Fibroblast of skin of right biceps (primary cell): ENCODE measurements at places on chromosomes 6 and 20.

DNA sequence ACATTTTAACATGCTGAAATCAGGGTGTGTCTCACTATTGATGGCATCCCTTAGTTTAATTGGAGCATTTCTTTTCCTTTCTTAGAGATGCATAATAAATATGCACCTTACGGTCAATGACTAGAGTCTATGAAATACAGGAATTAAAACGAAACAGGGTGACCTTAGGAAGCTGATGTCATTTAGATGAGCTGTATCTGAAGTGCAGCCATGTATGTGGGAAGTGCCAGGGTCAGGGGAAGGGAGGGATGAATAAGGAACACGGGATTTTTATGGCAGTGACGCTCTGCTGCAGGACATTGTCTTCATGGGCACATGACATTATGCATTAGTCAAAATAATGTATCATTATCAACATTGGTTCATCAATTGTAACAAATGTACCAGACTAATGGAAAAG lies 84.0 kb downstream of the AGPAT4 start:
- DNase-seq, result no peak

DNA sequence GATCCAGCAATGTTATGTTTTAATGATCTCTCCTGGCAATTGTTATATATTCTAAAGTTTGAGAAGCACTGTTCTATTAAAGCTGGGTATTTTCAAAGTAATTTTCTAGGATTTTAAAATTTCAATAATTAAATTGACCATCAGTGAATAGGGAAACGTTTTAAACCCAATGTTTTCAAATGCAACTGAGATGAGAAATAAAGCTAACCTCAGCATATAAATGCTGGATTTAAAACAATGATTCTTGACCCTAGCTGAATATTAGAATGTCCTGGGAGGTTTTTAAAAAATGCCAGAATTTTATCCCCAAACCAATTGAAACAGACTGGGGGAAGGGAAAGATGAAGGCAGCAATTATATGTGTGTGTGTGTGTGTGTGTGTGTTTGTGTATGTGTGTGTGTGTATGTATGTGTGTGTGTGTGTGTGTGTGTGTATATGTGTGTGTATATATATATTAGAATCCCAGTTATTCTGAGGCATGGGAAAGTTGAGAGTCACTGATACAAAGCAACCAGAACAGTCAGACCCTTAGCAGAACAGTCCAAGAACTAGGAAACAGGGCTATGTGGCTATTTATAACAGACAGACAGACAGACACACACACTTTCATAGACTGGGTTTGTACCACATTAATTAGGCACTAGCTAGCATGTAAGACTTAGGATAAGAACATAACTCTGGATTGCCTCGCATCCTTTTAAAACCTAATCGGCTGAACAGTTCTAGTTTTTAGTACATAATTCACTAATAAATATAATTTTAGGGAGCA lies 107.8 kb downstream of the MAN1A1 start:
- DNase-seq, result no peak

DNA sequence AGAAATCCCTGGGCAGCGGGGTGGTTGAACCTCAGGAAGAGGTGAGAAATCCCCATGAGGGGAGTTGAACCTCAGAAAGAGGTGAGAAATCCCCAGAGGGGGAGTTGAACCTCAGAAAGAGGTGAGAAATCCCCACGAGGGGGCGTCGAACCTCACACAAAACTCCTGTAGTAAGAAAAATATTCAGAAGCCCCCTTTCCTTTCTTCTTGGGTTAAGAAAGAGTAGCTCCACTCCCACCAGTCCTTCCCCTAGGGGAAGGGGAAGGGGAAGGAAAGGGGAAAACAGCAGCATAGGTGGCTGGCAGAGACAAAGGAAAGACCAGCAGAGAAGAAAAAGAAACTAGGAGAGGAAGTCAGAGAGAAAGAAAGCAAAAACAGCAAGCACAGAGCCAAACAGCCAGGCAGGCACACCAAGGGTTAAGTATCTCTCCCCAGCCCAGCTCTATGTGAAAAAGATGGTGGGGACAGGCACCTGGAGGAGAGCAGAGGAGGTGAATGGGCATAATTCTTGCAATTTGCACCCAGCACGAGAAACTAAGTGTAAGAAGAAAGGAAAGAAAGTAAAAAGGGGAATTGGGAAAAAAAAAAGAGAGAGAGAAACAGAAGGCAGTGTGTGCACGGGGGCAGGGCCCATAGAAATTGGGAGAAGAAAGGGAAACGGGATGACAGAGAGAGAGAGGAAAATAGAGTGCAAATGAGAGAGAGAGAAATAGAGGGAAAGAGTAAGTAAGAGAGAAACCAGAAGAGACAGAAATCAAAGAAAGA lies 88.2 kb downstream of the PLG start:
- DNase-seq, result no peak

DNA sequence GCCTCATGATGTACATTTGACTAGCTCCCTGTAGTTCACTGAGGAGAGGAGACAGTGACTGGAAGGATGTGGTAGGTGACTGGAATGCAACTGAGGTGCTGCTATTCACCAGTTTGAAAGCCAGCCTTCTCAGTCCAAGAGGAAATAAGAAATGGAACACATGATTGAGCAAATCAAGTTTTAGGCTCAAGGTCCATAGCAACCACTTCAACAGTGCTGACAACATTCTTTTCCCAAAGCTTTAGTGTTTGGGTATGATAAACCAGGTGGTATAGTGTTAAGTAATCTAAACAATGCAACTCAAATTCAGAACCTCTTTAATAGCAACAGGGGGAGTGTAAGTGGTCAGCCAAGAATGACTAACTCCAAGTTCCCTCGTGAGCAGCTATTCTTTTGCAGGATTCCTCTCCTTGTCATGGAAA lies 9.2 kb downstream of the ZHX3 start:
- DNase-seq, result peak; percentile 75

GRCh38 chr6:52516269-52516668 lies 60.6 kb downstream of the TRAM2 start:
- DNase-seq, result no peak

GRCh38 chr20:43549416-43550065 lies 9.3 kb upstream of the SGK2 start:
- no peak for DNase-seq

- DNase-seq, result peak; percentile 10
Observed at GRCh38 chr20:33076662-33077372, 2.6 kb upstream of the BPIFB4 start.

DNA sequence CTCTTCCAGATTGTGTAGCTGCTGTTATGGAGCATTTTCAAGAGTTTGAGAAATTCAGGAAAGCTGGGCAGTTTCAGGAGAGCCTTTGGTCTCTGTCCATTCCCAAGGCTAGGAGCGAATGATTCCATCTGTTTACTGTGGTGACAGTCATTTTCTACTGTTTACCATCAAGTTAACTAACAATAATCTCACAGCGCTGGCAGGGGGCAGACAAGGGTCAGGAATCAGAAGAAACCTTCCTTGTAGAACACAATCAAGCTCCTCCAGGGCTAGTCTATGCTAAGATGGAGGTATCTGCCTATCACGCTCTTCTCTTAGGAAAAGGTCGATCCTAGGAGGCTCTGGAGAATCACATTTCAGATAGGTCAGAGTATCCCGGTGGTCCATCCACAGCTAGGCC lies 293.9 kb downstream of the KIF16B start:
- no peak for DNase-seq

GRCh38 chr6:53327017-53327395 lies 21.7 kb downstream of the ELOVL5 start:
- peak; percentile 42 for DNase-seq

DNA sequence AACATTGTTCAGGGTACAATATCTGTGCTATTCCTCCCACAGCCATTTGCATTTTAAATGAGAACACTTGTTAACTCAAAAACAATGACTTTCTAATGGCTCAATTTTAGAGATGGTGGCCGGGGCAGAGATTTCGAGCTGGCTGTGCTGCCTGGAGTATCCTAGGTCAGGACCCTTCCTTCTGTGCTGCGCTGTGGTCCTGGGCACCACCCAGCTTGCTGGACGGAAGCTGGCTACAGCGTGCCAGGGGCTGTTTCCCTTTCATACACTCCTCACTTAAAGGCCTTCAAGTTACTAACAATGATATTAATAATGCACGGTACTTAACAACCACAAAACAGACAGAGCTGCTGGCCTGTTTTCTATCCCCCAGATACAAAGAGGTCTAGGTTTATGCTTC lies 194.4 kb upstream of the CST7 start:
- no peak for DNase-seq

DNA sequence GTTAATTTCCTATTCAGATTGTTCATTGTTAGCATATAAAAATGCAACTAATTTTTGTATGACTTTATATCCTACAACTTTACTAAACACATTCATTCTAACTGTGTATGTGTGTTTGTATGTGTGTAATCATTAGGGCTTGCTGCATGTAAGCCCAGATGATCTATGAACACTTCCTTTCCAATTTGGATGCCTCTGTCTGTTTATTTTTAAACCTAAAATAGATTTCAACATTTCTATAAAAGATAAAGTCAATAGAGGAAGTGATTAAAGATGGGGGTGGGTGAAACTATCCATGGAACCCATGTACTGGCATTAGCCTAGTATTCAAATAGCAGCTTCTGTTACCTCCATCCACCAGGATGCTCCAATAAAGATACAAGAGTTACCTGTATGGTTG lies 15.7 kb upstream of the AKAP12 start:
- no peak for DNase-seq

GRCh38 chr6:15914553-15914952 lies 214.3 kb upstream of the MYLIP start:
- DNase-seq, result no peak

DNA sequence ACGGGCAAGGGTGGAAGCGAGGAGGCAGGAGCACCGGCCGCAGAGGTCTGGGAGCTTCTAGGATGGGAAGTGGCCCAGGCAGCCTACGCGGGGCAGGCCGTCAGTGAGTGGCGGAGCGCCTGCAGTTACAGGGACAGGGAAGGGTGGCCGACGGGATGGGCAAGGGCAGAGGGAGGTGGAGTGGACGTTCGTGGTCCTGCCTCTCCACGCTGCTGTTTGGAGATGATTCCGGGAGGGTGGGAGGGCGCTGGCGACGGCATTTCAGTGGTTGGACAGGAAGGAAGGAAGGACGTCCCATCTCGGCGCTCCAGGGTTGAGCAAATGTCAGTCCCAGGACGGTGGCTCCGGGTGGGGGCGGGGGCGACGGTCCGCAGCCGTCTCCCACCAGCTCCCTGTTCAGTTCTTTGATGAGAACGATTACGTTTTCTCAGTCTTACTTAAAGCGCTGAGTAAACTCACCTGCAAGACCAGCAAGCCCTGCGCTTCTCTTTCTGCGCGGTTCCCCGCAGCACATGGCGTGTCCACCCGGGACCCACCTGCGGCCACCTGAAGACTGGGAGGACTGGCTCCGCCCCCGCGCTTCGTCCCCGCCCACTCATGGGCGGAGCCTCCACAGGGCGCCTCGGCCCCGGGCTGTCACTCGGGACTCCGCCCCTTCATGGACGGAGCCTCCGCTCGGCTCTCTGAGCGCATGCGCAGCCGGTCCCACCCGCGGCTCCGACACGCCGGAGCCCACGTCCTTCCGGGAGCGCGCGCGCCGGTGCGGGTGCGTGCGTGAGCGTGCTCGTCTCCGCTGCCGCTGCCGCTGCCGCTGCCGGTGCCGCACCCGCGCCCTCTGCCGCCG lies at the start of gene DNAJC5:
DNAJC5 (plus strand) TSS at position 769 of the 844 bp plus-strand sequence. CDS start 33,220 bp downstream, outside the sequence.
- DNase-seq, result peak; percentile 90

GRCh38 chr6:10343320-10343719 lies 71.6 kb downstream of the TFAP2A start:
- DNase-seq, result no peak

DNA sequence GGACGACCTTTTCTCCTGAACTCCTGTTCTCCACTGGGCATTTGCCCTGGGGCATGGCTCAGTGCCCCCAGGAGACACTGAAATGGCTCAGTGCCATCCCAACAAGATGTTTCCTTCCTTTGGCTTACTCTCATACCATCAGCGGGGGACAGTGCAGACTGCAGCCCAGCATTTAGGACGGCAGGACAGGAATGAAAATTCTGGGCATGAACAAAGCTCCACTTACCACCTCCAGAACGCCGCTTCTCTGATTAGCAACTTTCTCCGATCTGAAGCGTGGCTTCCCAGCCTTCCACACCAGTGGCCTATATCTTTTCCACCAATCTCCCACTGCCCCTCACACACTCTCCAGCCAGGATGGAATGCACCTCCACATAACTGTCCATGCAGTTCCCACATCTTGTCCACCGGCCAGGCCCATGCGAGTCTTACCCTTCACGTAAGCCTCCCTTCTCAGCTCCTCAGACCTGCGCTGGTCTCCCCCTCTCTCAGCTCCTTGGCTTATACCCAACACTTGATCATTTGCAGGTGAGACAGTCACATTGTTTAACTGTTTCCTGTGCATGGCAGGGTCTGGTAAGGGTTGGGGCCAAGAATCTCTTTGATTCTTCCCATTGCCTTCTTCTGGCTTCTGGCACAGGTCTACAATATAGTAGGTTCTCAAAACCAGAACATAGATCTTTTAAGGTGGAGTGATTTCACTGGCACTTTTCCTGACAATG lies 114.5 kb downstream of the FYN start:
- peak; percentile 42 for DNase-seq
